ENCODE measurements at places on chromosomes 1 and 21. TPM values are rescaled to one million over a fixed set of nuclear protein-coding genes. Genes with fewer than 3 reads are reported as not detected.

The CDKN2C gene
- 2.8 TPM for total RNA-seq

The SMCP gene
- total RNA-seq = not detected

The ETV3L gene
- not detected for total RNA-seq

The DEGS1 gene
- 99.1 TPM for total RNA-seq

The CD1B gene
- total RNA-seq = not detected

The KCNN3 gene
- total RNA-seq = not detected

The CD52 gene
- total RNA-seq = not detected

GRCh38 chr1:204265665-204266064 is 51.9 kb upstream of the GOLT1A start:
- H3K27me3 ChIP-seq = no peaks in the 10 kb centered on the region
- no peak overlapping the region for H3K27ac ChIP-seq
- DNase-seq = no peak
- H3K4me3 ChIP-seq = no peak overlapping the region
- H3K36me3 ChIP-seq = peaks cover 47% of the 10 kb centered on the region

DNA sequence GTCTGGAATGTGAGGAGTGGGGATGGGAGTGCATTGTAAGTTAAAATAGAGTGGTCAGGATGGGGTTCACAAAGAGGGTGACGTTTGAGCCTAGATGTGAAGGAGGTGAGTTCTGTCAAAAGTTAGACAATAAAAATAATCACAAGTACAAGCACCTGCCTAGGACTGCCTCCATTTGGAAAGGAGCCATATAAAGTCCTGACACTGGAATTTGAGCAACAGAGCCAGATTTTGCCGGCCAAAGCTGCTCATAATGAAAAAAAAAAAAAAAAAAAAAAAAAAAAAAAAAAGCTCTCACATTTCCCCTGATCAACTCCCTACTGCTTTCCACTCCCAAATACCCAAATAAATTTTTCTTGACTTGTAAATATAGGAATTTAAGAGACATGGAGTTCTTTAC is 4.1 kb downstream of the PALMD start:
- peak; percentile 64 for DNase-seq
- H3K4me1 ChIP-seq = peaks cover 33% of the 10 kb centered on the region
- peak overlapping the region; percentile 70 for H3K27ac ChIP-seq

- peaks cover 15% of the 10 kb centered on the region for H3K4me1 ChIP-seq
- peak; percentile 91 for DNase-seq
- H3K27me3 ChIP-seq = no peaks in the 10 kb centered on the region
- peak within 1 kb of the TSS; percentile 89 for H3K4me3 ChIP-seq
- peak within 1 kb of the TSS; percentile 68 for H3K27ac ChIP-seq
Observed at GRCh38 chr1:45583666-45584350, at the start of gene NASP. Gene NASP (plus strand): TSS chr1:45584041. CDS start chr1:45584147, 106 bp downstream.

GRCh38 chr1:209670441-209671082 is 4.7 kb upstream of the G0S2 start:
- H3K36me3 ChIP-seq = no peaks in the 10 kb centered on the region
- H3K4me3 ChIP-seq = no peak overlapping the region
- H3K27me3 ChIP-seq = no peaks in the 10 kb centered on the region
- H3K4me1 ChIP-seq = peaks cover 37% of the 10 kb centered on the region

DNA sequence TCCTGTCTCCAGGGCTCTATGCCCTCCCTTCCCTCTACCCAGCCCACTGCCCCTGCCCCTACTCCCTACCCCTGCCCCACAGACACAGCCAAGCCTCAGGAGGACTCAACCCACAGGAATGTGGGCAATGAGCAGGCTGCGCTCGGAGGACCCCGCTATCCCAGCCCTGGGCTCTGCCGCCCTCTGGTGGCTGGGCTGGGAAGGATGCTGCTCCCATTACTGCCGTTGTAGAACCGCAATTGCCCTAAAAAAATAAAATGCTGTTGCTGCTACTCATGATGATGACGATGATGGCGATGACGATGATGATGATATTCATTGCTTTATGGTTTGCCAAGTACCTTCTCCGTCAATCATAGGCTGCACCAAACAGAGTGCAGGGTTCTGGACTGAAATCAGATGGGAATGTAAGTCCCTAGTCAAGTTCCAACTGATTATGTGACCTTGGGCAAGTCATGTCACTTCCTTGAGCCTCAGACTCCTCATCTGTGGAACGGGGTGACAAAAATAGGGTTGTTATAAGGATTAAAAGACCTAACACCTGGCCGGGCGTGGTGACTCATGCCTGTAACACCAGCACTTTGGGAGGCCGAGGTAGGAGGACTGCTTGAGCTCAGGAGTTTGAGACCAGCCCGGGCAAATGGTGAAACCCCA is 24.6 kb downstream of the ARHGEF19 start:
- H3K27ac ChIP-seq = no peak overlapping the region
- peaks cover 38% of the 10 kb centered on the region for H3K4me1 ChIP-seq
- no peak overlapping the region for H3K4me3 ChIP-seq
- H3K36me3 ChIP-seq = no peaks in the 10 kb centered on the region
- peak; percentile 82 for DNase-seq

GRCh38 chr21:43976661-43977060 is 35.4 kb upstream of the TRAPPC10 start:
- peaks cover 46% of the 10 kb centered on the region for H3K36me3 ChIP-seq
- H3K27me3 ChIP-seq = no peaks in the 10 kb centered on the region
- H3K27ac ChIP-seq = no peak overlapping the region
- H3K4me1 ChIP-seq = no peaks in the 10 kb centered on the region

DNA sequence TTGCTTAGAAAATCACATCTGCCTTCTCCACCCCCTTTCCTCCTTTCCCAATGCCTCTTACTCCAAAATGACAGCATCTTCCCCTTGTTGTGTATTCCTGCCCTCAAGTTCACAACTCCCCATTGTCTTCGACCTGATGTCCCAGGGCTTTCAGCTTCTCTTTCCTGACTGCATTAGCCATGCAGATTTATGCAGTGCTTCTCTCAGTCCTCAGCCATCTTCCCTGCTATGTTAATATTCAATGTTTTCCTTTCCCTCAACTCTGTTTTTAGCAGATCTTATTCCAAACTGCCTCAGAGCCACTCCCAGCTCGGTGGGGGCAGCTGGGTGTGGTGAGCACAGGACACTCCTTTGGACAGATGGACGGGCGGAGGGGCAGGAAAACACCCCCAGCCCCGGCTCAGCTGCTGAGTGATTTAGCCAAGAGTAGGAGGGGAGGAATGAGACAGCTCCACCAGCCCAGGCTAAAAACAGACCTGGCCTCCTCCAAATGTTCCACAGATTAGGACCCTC is 71.0 kb downstream of the CD2 start:
- H3K36me3 ChIP-seq = no peaks in the 10 kb centered on the region
- no peak for DNase-seq
- H3K27ac ChIP-seq = peak overlapping the region; percentile 78
- no peak overlapping the region for H3K4me3 ChIP-seq
- H3K4me1 ChIP-seq = peaks cover 23% of the 10 kb centered on the region

- H3K27ac ChIP-seq = no peak overlapping the region
- H3K4me3 ChIP-seq = no peak overlapping the region
- H3K27me3 ChIP-seq = no peaks in the 10 kb centered on the region
- peaks cover 18% of the 10 kb centered on the region for H3K4me1 ChIP-seq
- no peaks in the 10 kb centered on the region for H3K36me3 ChIP-seq
Observed at GRCh38 chr1:172003766-172004530, 162.7 kb downstream of the DNM3 start.

DNA sequence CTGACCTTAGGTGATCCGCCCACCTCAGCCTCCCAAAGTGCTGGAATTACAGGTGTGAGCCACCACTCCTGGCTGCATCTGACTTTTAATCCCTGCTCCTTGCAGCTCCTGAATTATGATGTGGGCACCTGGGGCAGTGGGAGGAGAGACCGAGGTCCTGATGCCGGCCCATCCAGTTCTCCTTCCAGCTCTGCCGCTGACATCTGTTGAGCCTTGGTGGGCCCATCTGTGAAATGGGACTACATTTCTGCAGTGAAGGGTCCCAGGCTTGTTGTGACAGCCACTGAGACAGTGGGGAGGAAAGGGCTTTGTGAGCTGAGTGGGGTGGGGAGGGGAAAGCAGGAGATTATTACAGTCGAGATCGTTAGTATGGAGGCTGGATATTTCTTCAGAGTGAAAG is 11.8 kb downstream of the PLA2G2F start:
- H3K4me1 ChIP-seq = peaks cover 6% of the 10 kb centered on the region
- DNase-seq = no peak
- no peak overlapping the region for H3K4me3 ChIP-seq

DNA sequence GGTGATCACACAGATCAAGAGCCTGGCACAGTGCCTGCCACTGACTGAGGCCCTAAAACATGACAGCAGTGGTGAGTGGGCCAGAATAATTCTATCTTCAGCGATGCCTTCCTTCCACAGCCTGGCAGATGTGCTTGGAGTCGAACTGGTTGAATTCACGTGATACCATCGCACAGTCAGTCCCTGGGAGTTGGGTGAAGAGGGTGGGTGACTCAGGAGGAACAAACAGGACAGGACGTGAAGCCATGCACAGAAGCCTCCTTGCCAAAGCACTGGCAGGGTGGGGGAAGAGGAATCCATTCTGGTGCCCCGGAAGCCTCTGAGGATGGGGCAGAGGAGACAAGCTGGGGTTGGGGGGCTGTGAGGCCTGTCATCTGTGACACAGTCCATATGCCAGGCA is 80.3 kb upstream of the WNT4 start:
- H3K27ac ChIP-seq = no peak overlapping the region
- no peak for DNase-seq
- peaks cover 70% of the 10 kb centered on the region for H3K27me3 ChIP-seq
- no peak overlapping the region for H3K4me3 ChIP-seq
- H3K36me3 ChIP-seq = no peaks in the 10 kb centered on the region

DNA sequence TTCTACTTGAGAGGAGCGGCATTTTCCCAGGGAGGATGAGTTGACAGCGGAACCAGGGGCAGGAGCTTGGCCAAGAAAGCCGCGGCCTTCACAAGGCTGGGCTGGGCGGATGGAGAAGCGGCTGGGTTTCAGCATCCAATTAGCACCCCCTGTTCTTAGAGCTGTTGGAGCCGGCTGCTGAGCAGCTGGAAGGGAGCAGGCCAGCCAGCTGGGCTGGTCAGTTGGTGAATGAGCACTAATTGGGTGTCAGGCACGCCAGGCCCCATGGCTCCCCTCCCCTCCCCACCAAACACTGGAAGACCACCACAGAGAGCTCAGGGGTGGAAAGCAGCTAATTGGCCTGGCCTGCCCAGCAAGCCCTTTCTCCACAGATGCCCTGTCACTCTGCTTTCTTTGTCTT is 245.6 kb downstream of the RRAGC start:
- H3K27ac ChIP-seq = no peak overlapping the region
- H3K27me3 ChIP-seq = no peaks in the 10 kb centered on the region
- no peaks in the 10 kb centered on the region for H3K36me3 ChIP-seq
- H3K4me1 ChIP-seq = no peaks in the 10 kb centered on the region
- H3K4me3 ChIP-seq = no peak overlapping the region

GRCh38 chr1:39955547-39956539 is 898 bp downstream of the MFSD2A start:
- peak overlapping the region; percentile 82 for H3K4me3 ChIP-seq
- H3K4me1 ChIP-seq = peaks cover 27% of the 10 kb centered on the region
- H3K27ac ChIP-seq = peak overlapping the region; percentile 88
- peak; percentile 72 for DNase-seq
- H3K36me3 ChIP-seq = peaks cover 45% of the 10 kb centered on the region
- H3K27me3 ChIP-seq = no peaks in the 10 kb centered on the region

All from MCF 10A (cell line).